CD14-positive monocyte (primary cell): ENCODE measurements at places on chromosomes 1 and 21.

- H3K4me1 ChIP-seq = no peaks in the 10 kb centered on the region
- H3K27ac ChIP-seq = no peak overlapping the region
- no peak overlapping the region for H3K4me3 ChIP-seq
- DNase-seq = peak; percentile 6
- no peaks in the 10 kb centered on the region for H3K36me3 ChIP-seq
- H3K27me3 ChIP-seq = no peaks in the 10 kb centered on the region
Measured at GRCh38 chr21:34726627-34727337, 58.0 kb downstream of the CLIC6 start.

- H3K27me3 ChIP-seq = no peaks in the 10 kb centered on the region
- H3K36me3 ChIP-seq = no peaks in the 10 kb centered on the region
- H3K4me1 ChIP-seq = no peaks in the 10 kb centered on the region
- DNase-seq = no peak
- no peak overlapping the region for H3K27ac ChIP-seq
Measured at GRCh38 chr1:2853711-2854110, 52.2 kb upstream of the TTC34 start.

DNA sequence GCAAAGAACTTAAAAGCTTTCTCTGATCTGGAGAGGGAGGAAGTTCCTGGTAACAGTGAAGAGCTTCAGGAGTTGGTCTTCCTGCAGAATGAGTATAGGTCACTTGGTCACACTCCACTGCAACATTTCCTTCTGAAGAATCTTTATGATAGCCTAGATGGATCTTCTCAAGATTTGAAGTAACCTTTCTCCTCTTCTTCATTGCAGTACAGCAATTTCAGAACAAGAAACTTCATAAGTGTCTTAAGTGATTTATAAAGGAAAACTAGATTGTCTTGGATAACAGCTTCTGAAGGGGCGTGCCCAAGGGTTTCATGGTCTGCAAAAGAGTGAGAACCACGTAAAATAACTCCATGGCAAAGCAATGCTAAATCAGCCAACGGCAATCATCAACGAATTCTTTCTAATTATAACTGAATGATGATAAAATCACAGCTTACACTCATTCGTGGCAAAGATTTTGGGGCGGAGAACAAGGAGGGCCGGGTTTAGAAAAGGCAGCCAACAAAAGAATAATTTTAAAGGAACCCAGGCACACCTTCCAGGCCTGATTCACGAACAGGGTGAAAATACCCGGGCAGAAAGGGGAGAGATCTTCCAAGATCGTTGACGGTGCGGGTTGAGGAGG, 53.9 kb upstream of the ASPM start:
- H3K36me3 ChIP-seq = no peaks in the 10 kb centered on the region
- peak; percentile 5 for DNase-seq
- peaks cover 16% of the 10 kb centered on the region for H3K4me1 ChIP-seq
- H3K4me3 ChIP-seq = peak overlapping the region; percentile 96
- H3K27ac ChIP-seq = peak overlapping the region; percentile 92

DNA sequence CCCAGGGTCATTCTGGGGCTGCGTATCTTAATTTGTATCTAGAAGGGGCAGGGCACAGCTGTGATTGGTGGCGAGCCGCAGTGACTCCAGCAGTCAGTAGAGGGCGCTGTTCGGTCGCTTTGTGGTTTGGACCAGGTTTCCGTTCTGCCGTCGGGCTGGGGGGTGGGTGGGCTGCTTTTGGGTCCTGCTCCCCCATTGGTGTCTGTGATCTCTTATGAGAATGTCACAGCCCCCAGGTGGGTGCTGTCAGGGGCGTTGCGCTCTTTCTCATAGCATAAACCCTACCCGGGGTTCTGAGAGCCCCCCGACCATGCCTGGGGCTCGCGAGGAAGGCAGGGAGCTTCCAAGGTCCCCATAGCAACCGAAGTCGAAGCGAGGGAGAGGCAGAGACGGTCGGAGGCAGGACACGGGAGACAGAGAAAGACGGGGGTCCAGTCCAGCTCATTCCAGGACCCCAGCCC, 5.4 kb downstream of the TFF3 start:
- H3K4me1 ChIP-seq = peaks cover 24% of the 10 kb centered on the region
- no peak overlapping the region for H3K4me3 ChIP-seq
- peak; percentile 60 for DNase-seq

DNA sequence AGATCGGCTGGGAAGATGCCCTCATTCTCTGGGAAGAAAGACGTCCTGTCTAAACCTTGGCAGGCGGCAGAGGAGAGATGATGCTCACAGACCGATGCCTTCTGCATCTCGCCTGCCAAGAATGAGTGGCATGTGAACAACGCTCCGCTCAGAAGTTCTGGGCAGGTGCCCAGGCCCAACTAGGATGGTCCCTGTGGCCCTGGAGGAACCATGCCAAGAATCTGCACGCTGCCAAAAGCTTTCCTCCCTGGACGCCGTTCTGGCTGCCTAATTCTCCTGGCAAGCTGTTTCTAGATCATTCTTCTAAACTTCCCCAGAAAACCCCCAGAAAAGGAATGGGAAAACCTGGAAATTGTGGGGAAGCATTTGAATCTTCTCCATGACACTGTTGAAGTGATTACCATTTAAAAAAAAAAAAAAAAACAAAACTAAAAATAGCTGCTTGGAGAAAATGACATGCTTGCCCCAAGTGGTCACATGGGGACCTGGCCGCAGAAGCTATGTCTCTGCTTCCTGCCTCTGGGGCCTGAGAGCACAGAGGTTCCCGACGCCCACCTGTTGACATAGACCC, 440.9 kb downstream of the PRDM2 start:
- DNase-seq = no peak
- H3K27ac ChIP-seq = no peak overlapping the region
- no peaks in the 10 kb centered on the region for H3K4me1 ChIP-seq
- no peaks in the 10 kb centered on the region for H3K36me3 ChIP-seq
- no peaks in the 10 kb centered on the region for H3K27me3 ChIP-seq

- H3K4me3 ChIP-seq = no peak overlapping the region
- no peaks in the 10 kb centered on the region for H3K27me3 ChIP-seq
- no peaks in the 10 kb centered on the region for H3K36me3 ChIP-seq
- H3K4me1 ChIP-seq = peaks cover 19% of the 10 kb centered on the region
- no peak for DNase-seq
- H3K27ac ChIP-seq = no peak overlapping the region
Measured at GRCh38 chr1:32696041-32696440, 6.5 kb downstream of the SYNC start.

DNA sequence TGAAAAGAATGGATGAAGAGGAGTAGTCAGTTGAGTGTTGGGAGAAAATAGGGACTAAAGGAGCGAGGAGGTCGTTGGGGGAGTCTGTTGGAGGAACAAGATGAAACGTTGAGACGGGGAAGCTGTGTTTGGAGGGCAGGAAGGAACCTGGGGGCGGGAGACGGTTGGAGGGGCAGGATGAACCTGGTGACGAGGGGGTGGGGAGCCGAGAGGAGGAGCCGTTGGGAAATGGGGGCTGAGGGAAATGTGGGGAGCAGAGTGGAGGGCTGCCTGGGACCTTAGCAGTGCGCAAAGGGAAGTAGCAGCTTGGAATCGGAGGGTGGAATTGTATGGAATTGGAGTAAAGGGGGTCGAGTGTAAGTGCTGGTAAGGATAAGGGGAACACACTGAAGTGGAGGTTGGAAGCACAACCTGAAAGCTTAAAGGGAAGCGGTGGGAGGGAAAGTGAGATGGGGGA, 630 bp downstream of the MTF2 start:
- peak overlapping the region; percentile 98 for H3K4me3 ChIP-seq
- no peaks in the 10 kb centered on the region for H3K36me3 ChIP-seq
- H3K27me3 ChIP-seq = no peaks in the 10 kb centered on the region
- H3K4me1 ChIP-seq = peaks cover 50% of the 10 kb centered on the region
- peak; percentile 4 for DNase-seq

DNA sequence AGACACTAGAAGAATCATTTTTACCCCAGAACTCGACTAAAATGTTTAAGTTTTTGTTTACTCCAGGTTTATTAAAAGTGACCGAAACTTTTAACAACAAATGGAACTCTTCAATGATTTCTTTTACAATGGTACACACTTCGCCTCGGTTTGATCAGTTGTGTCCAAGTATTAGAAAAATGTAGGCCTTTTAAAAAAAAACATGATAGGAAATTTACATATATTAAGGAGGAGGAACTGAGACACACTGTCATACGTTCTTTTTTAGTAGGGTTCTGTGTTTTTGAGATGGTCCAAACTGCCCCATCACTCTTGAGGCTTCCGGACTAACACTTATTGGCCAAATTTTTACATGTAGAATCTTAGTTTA, 1.3 kb downstream of the PRDM2 start:
- peak overlapping the region; percentile 77 for H3K27ac ChIP-seq
- no peak for DNase-seq
- H3K36me3 ChIP-seq = no peaks in the 10 kb centered on the region
- H3K4me1 ChIP-seq = peaks cover 29% of the 10 kb centered on the region
- H3K27me3 ChIP-seq = no peaks in the 10 kb centered on the region

GRCh38 chr1:151852733-151853132, 779 bp downstream of the THEM5 start:
- H3K4me1 ChIP-seq = peaks cover 21% of the 10 kb centered on the region
- no peak for DNase-seq
- no peaks in the 10 kb centered on the region for H3K36me3 ChIP-seq

DNA sequence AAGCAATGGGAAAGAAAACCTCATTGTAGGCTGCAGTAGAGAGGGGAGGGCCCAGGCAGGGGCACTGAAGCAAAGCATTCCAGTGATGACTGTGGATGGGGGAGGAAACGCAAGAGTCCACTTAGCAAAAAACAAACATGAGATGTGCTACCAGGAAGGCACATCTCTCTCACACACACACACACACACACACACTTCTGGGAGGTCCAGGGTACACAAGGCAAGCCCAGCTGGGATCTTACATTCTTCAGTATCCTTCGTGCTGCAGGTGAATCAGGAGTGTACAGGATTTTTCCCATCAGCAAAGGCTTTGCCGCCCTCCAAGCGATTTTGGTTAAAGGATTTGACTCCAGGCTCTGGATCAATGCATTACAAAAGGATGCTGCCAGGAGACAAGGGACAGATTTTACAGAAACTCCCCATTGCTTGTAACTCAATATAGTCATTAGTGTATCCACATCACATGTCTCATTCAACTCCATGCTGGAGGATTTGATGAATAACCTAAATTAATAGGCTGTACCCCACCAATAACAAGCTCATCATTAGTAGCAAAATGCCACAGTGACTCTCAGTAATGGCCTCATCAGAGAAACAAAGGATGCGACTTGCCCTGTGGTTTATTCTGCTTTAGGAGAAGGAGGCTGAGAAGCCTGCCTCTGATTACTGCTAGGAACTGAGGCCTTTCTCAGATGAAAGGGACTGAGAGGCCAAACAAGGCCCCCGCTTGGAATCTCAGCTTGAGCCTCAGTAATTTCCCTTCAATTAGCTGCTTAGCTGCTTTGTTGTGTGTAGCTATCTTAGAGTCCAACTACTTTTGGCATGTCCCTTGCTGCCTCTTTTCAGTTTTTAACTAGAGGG, 41.6 kb downstream of the ABCA4 start:
- H3K36me3 ChIP-seq = no peaks in the 10 kb centered on the region
- H3K4me3 ChIP-seq = no peak overlapping the region
- no peaks in the 10 kb centered on the region for H3K4me1 ChIP-seq
- H3K27ac ChIP-seq = no peak overlapping the region

DNA sequence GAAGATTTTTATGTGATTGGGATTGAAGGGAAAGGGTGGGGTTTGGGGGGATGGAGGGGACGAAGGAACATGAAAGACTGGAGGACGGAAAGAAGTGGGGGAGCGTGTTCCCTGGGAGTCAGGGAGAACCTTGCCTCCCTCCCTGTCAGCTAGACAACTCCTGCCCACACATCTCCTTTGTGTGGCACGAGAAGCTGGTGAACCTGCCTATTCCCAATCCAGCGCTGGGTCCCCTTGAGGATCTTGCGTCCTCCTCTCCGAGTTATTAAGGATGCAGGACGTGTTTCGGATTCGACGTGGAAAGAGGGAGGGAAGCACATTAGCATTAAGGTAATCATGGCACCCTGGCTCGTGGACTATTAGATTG, 1.4 kb downstream of the LRRC7 start:
- DNase-seq = no peak
- H3K27me3 ChIP-seq = peaks cover 74% of the 10 kb centered on the region
- H3K4me3 ChIP-seq = no peak overlapping the region
- H3K4me1 ChIP-seq = no peaks in the 10 kb centered on the region
